ENCODE measurements at places on chromosomes 12 and 14. TPM values are rescaled to one million over a fixed set of nuclear protein-coding genes. Genes with fewer than 3 reads are reported as not detected.

DNA sequence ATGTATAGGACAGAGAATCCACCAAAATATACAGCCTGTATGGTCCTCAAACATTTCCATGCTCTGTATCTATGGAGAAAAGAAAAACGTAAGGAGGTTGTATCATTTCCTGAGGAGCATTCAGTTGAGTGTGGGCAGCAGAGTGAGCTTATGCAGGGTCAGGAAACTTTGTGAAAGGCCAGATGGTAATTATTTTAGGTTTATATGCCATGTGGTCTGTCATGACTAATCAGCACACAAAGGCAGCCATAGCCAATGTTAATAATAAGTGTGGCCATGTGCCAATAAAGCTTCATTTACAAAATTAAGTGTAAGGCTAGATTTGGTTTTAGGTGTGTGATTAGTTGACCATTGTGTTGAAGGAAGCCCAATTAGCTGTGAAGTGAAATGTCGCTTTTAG, 33.2 kb upstream of the A2M start:
- no peak for DNase-seq

DNA sequence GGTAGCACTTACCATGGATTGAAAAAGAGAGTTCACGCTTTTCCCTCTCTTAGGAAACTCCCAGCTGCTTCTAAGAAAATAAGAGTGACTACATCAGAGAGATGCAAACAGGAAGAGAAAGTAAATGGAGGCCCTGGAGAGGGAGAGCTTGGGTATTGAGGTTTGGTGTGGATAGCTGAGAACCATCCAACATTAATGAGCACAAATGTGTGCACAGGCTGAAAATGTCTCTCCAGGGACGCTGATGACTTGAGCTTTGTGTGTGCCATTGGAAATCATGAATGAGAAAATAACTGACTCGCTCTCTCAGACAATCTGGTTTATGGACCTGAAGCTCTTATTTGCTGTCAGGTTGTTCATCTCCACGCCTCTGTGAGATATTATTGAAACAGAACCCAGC, 318.8 kb downstream of the NRXN3 start:
- no peak for DNase-seq

DNA sequence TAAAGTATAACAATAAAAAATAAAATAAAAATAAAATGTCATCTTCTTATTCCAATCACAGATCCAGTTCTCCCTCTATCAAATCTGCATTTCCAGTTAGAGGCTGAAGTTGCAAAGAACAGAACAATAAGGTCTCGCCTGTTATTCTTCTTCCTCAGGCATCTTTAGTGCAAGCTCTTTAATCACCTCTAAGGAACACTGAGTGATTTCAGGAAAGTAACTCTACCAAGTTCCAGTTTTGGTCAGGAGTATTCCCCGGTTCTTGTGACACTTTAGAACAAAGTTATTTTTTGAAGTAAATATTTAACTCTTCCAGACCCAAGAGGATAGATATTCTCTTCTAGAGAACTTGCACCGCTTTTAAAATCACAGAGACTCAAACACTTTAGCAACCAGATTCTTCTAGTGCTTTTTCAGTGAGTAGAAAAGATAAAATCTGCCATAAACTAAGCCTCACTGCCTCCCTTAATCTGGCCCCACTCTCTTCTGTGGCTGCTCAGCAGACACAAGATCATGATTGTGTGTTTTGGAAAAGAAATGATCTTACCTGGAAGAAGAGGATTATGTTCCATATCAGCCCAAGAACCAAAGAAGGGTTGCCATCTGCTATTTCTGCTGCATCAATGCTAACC, 57.9 kb upstream of the DICER1 start:
- no peak for DNase-seq

- DNase-seq: no peak
Measured at GRCh38 chr12:39723831-39724230, 104.2 kb upstream of the ABCD2 start.

DPPA3 gene
- not detected for total RNA-seq

GPR68 gene
- total RNA-seq: 0.95 TPM

SCNN1A gene
- 1.1 TPM for total RNA-seq

DNA sequence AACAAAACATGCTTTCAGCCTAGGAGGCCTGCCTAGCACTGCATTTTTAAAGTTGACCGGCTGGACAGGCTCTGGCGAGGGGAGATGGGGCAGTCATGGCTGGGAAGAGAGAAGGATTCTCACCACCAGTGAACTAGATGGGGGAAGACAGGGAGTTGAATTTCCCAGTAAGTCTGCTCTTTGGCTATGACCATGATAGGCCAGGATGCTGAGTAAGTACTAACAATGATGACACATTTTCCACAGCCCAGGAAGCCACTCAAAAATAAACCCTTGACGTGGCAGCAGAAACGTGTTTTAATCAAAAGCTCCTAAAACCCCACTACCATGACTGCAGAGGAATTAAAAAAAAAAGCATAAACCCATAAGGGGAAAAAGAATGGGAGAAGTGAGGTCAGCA, 19.0 kb downstream of the KCTD10 start:
- no peak for DNase-seq

- no peak for DNase-seq
Measured at GRCh38 chr14:105737504-105738246, 211.3 kb downstream of the TMEM121 start.

GRCh38 chr12:1851151-1851701, 30.9 kb downstream of the LRTM2 start:
- DNase-seq: no peak

DNA sequence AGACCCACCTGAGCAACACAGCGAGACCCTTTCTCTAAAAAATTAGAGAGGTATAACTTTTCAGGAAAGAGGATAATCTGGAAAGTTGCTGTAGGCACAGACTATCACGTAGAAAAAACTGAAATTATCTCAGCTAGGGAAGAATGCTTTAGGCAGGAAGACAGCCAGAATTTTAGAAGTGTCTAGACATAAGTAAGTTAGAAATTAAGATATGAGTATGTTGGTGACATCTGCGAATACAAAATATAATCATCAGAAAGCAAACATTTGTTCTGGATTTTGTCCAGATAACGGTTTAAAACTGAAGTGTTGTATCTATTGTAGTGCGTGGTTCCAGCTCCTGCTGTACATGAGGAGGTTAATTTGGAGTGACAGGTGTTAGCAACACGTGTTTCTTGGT, 123.2 kb downstream of the FBXL14 start:
- no peak for DNase-seq

KCNJ8 gene
- 17.4 TPM for total RNA-seq

FZD10 gene
- 1.2 TPM for total RNA-seq

DNA sequence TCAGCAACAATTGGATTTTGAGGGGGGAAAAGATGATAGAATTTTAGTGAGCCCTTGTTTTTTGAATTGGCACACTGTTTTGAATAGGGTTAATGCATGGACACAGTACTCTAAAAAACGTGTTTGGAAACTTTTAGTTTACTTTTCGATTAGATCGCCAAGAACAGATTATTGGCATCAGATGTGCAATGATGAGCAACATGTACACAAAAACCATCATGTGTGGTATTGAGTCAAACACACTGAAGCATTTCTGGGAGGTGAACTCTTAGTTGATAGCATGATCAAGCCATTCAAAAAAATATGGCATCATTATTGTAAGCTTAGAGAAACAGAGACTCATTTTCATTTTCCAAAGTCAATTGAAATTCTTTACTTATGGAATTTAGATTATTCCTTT, 329.2 kb downstream of the ADAMTS20 start:
- DNase-seq: no peak

KLRG1 gene
- 3.9 TPM for total RNA-seq

SYCP3 gene
- 0.36 TPM for total RNA-seq

CLEC9A gene
- not detected for total RNA-seq

DNA sequence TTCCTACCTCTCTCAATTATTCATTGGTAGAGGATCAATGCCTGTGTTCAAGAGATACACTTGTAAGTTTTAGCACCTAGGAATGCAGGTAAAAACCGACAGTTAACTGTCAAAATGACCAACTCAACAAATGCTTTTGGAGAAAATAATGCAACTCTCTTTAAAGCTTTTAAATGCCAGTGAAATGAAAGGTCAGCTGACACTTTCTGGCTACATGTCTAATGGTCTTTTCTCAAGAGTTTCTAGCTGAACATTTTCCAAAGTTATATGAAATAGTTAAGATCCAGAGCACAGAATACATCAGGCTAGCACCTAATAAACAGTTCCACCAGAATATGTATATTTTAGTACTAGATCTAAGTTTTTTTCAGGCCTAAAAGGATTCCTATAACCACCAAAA, 2.0 kb downstream of the CSRNP2 start:
- no peak for DNase-seq

DNA sequence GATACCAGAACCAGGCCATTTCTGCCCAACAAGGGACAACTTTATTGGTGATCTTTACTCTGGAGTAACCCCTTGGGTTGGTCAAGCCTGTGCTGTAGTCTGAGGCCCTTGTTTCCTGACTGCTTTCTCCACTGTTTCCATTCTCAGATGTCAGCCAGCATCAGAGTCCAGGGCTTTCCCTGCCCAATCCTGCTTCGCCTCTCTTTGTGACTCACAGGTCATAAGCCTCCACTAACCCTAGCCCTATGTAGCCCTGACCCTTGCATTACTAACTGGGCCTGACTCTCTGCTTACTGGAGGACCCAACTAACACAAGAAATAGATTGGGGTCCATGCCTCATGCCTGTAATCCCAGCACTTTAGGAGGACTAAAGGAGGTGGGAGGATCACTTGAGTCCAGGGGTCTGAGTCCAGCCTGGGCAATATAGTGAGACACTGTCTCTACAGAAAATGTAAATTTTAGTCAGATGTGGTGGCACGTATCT, 8.6 kb upstream of the SNRNP35 start:
- no peak for DNase-seq

GRCh38 chr14:90741682-90741946, 74.6 kb downstream of the TTC7B start:
- DNase-seq: no peak

GRCh38 chr14:95023115-95023514, 134.2 kb downstream of the DICER1 start:
- DNase-seq: no peak

DNA sequence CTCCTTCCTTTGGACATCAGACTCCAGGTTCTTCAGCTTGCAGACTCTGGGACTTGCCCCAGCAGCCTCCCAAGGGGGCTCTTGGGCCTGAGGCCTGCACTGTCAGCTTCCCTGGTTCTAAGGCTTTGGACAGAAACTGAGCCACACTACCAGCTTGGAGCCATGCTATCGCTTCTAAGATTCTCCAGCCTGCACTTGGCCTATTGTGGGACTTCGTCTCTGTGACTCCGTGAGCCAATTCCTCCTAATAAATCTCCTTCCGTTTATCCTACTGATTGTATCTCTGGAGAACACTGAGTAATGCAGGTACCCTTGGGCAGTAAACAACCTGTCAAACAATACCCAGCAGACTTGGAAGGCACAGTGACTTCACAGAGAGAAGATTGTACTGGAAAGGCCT, 24.9 kb upstream of the RHOJ start:
- DNase-seq: no peak

GRCh38 chr14:66284346-66284745, 201.8 kb upstream of the CCDC196 start:
- no peak for DNase-seq

- no peak for DNase-seq
Measured at GRCh38 chr14:95902273-95902826, 25.7 kb downstream of the TUNAR start.

DNA sequence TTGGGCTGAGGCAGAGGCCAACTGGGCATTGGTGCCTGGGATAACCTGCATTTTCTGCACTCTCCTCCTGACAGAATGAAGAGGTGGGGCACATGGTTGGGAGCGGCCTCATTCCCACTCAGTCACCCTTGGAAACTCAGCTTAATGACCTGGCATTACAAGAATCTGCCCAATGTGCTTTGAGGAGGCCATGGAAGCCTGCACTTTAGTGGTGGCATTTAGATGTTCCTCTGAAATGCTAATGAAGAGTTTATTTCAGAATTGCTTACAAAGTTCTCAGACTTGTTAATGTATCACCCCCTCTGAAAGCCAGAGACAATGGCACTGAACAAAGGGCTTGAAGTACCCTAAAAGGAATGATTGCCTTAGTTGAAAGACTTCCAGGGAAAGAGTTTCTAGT, 71.4 kb upstream of the PARP11 start:
- no peak for DNase-seq

DNA sequence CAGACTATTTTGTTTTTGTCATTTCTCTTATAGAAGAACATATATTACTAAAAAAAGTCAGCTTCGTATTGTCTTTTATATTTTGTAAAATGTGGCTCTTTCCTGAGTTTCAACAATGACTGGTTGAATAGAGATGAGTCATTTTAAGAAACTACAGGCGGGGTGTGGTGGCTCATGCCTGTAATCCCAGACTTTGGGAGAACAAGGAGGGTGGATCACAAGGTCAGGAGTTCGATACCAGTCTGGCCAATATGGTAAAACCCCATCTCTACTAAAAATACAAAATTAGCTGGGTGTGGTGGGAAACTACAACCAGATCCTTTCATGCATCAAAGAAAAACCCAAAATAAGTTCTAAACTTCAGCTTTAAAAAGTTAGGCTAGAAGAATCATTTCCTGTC, 28.8 kb downstream of the HECTD4 start:
- no peak for DNase-seq

CIROP gene
- total RNA-seq: not detected

DNA sequence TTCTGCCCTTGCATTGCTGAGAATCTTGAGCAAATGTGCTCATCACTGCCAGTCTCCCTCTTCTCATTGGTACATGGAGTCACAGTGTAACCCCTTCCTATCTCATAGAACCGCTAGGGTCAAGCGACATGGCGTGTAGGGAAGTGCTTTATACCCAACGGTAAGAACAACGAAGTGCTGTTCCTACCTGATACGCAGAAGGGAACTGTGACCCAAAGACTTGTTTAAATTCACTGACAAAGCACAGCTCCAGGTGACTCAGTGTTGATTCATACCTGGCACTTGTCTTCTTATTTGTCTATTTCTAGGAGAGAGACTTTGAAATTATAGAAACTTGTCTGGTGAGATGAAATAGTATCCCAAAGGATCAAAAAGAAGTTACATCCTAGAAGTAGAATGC, 53.7 kb downstream of the FBXL14 start:
- DNase-seq: no peak

DNA sequence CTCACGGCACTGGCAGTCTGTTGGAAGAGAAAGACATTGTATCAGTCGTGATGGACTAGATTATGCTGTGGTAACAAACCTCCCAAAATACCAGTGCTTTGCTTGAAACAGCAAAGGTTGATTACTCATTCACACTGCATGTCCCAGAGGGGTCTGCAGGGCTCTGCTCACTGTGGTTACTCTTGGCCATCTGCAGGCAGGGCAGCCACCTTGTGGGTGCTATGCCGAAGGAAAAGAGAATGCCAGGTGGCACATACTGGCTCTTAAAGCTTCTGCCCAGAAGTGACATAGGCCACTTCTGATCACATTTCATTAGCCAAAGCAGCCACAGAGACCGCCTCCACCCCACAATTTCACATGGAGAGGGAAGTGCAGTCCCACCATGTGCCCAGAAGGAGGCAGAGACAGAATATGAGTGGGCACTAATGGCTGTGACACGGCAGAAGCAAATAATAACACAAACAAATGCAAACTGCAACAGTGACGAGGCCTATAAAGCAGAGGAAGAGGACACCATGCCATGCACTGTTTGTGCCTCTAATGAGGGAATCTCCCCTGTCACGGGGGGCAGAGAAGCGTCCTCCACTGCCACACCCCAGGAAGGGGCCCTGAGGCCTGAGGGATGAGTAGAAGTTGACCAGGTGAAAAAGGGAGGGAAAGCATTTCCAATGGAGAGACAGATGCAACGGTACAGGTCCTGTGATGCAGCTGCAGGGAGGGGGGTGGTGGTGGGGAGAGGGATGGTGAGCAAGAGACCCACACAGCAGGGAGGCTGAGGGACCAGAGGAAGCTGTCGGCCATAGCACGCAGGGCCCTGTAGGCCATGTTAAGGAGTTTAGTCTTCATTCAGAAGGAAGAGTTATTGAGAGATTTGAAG, 51.7 kb upstream of the KICS2 start:
- no peak for DNase-seq

Measured in sigmoid colon (tissue), 7 donors.